ENCODE measurements at places on chromosomes 1 and 21. TPM values are rescaled to one million over a fixed set of nuclear protein-coding genes. Genes with fewer than 3 reads are reported as not detected.

DNA sequence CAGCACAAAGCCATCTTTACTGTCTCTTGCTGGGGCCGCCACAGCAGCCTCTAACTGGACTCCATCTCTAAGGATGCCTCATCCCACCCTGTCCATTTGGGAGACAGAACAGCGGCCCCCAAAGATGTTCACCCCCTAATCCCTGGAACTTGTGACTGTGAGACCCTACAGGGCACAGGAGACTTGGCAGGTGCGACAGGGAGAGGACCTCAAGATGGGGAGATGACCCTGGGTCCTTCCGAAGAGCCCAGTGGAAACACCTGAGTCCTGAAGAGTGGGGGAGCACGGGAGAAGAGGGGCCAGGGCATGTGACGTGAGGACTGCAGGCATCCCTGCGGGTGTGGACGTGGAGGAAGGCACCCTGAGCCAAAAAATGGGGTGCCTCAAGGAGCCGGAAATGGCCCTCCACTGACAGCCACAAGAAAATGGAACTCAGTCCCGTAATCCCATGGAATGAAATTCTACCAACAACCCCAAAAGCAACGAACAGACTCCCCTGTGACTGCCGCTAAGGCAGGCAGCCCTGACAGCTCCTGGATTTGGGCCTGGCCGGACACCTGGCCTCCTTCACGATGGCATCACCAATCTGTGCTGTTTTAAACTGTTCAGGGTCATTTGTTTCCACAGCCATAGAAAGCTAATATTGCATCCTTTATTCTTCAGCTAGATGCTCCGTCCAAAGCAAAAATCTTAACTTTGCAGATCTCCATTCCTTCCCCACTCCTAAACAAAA lies 34.0 kb downstream of the C2CD2 start:
- DNase-seq: no peak

Gene PGM1
- total RNA-seq: 41.2 TPM

GRCh38 chr1:106995970-106996369 lies 60.5 kb upstream of the PRMT6 start:
- no peak for DNase-seq

Gene C1orf87
- total RNA-seq: not detected

- DNase-seq: no peak
Observed at GRCh38 chr1:162996261-162996660, 72.9 kb upstream of the RGS4 start.

Gene TIPRL
- 60.4 TPM for total RNA-seq

DNA sequence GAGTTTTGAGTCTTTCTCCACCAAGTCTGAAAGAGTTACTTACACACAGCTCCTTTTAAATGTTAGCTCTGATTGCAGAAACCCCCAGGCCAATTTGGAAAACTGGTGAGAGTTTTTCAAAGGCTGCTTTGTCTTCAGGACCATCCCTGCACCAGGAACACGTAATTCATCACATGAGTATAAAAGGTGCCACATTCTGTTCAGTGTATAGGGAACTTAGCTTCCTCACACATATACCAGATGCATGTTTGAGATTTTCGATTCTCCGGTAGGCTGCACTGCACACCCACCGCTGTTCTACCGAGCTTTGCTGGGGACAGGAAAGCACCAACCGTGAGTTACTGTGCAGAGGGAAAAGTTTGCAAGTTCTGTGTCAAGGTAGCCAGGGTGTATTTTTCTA lies 28.3 kb upstream of the KCNK2 start:
- no peak for DNase-seq

Data from SJSA1 (cell line).